ENCODE measurements at places on chromosomes 6 and 20.

GRCh38 chr6:146700078-146700686 is 101.4 kb downstream of the ADGB start:
- DNase-seq = peak; percentile 70

- peak; percentile 73 for DNase-seq
Observed at GRCh38 chr6:80527552-80528052, 421.1 kb downstream of the BCKDHB start.

GRCh38 chr6:1735239-1735803 is 125.6 kb downstream of the FOXC1 start:
- no peak for DNase-seq

GRCh38 chr6:117393045-117393444 is 32.7 kb downstream of the ROS1 start:
- DNase-seq = no peak

- no peak for DNase-seq
Observed at GRCh38 chr20:35767683-35768481, 3.9 kb upstream of the PHF20 start.

DNA sequence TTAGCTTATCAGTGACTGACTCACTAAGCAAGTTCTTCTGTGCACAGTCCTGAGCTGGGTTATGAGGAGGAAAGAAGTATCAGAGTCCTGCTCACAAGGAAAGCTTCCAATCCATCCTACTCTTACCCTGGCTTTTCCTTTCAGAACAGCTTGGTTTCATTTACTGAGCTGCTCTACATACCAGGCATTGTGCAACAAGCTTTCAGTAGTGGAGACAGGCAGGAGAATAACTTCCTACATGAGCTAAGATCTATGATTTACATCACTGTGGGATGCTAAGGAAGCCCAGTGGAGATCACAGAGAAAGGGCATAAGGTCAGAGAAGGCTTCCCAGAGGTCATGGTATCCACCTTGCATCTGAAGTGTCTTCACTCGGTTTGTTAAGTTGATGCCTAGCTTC is 144.5 kb downstream of the MAP3K7 start:
- no peak for DNase-seq

GRCh38 chr6:119259027-119259426 is 90.5 kb downstream of the MAN1A1 start:
- DNase-seq = no peak

GRCh38 chr20:64260239-64260638 is 4.7 kb downstream of the PCMTD2 start:
- DNase-seq = no peak

DNA sequence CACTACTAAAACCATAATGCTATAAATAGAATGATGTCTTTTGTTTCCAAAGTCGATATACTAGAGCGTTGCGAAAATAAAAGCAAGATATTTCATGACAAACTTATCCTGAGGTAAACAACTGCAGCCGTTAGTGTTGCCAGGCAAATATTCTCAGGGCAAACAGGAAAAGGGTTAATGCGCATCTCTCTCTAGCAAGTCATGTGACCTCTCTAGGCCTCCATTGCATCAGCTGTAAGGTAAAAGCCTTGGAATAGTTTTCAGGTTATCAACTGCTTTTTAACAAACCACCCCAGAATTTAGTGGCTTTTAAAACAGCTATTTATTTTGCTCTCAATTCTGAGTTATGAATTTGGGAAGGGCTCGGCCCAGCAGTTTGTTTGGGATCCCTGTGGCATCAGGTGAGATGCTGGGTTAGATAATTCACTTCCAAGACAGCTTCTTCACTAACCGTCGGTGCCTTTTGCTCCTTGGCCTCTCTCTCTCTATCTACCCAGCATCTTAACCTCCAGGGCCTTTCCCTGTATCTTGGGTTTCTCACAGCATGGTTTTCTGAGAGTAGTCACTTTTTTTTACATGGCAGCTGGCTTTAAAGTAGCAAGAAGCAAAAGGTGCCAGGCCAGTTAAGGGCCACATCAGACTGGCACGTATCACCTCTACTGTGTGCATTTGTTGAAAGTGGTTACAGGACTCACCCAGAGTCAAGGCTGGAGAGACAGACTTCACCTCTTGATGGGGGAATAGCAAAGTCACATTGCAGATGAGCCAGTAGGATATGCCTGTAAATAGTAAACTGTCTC is 39.2 kb upstream of the LTV1 start:
- no peak for DNase-seq

GRCh38 chr6:38517005-38517404 is 122.7 kb downstream of the BTBD9 start:
- DNase-seq = no peak

GRCh38 chr6:155373276-155373675 is 59.0 kb upstream of the TFB1M start:
- DNase-seq = no peak

- no peak for DNase-seq
Observed at GRCh38 chr6:152085451-152085921, 278.0 kb downstream of the ESR1 start.

DNA sequence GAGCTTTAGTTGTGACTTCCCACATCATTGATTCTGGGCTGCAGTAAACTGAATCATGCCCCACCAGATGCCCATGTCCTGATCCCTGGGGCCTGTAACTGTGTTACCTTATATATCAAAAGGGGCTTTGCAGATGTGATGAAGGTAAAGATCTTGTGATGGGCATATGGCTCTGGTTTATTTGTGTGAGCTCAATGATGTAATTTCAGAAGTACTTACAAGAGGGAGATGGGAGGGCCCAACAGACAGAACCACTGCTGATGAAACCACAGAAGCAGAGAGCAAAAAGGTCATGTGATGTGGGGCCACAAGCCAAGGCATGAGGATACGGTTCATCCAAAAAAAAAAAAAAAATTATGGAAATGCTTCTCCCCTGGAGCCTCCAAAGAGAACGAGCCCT is 118.7 kb downstream of the TOX2 start:
- no peak for DNase-seq

DNA sequence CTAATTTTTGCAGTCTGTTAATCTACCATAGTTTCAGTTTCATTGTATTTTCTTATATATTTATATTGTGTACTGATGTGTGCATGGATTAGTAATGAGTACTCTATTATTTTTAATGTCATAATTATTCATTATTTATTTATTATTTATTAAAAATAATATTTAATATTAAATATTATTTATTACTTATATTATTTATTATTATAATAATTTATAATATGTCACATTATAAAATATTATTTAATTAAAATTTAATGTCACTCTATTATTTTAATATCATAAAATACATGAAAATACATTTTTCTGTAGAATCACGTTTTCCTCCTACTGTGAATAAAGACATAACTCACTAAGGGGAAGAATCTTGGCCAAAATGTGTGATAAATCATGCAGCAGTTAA is 30.5 kb downstream of the POM121L2 start:
- no peak for DNase-seq

GRCh38 chr20:45933266-45934045 is 1.0 kb upstream of the PCIF1 start:
- DNase-seq = peak; percentile 93

All from SHP77 (cell line).